Esophagus muscularis mucosa (tissue), 4 donors: ENCODE measurements at places on chromosomes 2 and 18. TPM values are rescaled to one million over a fixed set of nuclear protein-coding genes. Genes with fewer than 3 reads are reported as not detected.
A peak's percentile ranks its signal among the peaks of the same experiment; 100 is the strongest.

DNA sequence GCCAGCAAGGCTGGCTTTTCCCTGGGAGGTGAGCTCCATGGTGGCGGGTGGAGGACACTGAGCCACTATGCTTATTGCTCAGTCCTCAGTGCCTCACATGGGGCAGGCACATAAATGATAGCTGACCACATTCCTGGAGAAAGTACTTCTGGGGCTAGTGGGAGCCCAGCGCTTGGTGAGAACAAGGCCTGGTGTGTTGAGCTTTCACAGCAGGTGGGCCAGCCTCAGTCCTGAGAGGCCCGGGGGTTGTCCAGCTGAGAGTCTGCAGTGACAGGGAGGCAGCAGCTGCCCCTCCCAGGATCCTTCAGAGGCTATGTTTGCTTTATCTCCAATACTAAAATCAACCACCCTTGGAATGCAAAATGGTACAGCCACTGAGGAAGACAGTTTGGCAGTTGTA is 217.7 kb downstream of the ZBTB7C start:
- no peaks in the 10 kb centered on the region for H3K36me3 ChIP-seq
- no peak overlapping the region for H3K27ac ChIP-seq
- DNase-seq = no peak
- H3K4me3 ChIP-seq = no peak overlapping the region
- H3K4me1 ChIP-seq = peaks cover 34% of the 10 kb centered on the region

Gene SERPINB7
- total RNA-seq = not detected

DNA sequence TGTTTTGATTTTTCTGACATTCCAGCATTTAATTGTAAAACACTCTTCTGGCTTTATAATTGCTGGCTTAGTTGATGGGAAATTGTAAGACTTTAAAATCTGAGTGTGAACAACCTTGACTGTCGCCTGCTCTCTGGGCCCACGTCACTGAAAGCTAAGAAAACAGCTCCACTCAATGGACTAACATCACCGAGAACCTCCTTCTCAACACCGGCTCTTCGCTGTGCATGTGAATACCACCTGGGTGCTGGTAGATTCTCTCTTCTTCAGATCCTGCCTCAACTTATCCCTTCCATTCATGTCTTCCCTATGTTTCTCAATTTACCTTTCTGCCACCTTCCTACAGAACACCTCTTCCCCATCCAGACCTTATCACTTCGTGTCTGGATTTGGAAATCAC is 523.1 kb upstream of the ID2 start:
- H3K36me3 ChIP-seq = no peaks in the 10 kb centered on the region
- DNase-seq = peak; percentile 89
- no peaks in the 10 kb centered on the region for H3K4me1 ChIP-seq
- no peaks in the 10 kb centered on the region for H3K27me3 ChIP-seq

- no peak overlapping the region for H3K27ac ChIP-seq
- H3K4me3 ChIP-seq = no peak overlapping the region
- H3K27me3 ChIP-seq = no peaks in the 10 kb centered on the region
- DNase-seq = no peak
- H3K36me3 ChIP-seq = peaks cover 72% of the 10 kb centered on the region
Observed at GRCh38 chr2:152655880-152656279, 61.4 kb downstream of the PRPF40A start.

- no peak for DNase-seq
- peak overlapping the region; percentile 2 for H3K27ac ChIP-seq
- H3K4me1 ChIP-seq = peaks cover 25% of the 10 kb centered on the region
Observed at GRCh38 chr18:10269261-10269660, 185.2 kb upstream of the APCDD1 start.

Gene DPP10
- 3.8 TPM for total RNA-seq

Gene PLB1
- total RNA-seq = 6.6 TPM

GRCh38 chr2:130851624-130852382 is 15.1 kb downstream of the ARHGEF4 start:
- H3K4me1 ChIP-seq = no peaks in the 10 kb centered on the region
- H3K27me3 ChIP-seq = no peaks in the 10 kb centered on the region
- H3K36me3 ChIP-seq = no peaks in the 10 kb centered on the region
- H3K4me3 ChIP-seq = no peak overlapping the region

- peaks cover 8% of the 10 kb centered on the region for H3K4me1 ChIP-seq
- no peak for DNase-seq
- H3K36me3 ChIP-seq = no peaks in the 10 kb centered on the region
- H3K27ac ChIP-seq = no peak overlapping the region
Observed at GRCh38 chr2:41116106-41116797, 664.4 kb upstream of the SLC8A1 start.

Gene CDH20
- total RNA-seq = 0.42 TPM

DNA sequence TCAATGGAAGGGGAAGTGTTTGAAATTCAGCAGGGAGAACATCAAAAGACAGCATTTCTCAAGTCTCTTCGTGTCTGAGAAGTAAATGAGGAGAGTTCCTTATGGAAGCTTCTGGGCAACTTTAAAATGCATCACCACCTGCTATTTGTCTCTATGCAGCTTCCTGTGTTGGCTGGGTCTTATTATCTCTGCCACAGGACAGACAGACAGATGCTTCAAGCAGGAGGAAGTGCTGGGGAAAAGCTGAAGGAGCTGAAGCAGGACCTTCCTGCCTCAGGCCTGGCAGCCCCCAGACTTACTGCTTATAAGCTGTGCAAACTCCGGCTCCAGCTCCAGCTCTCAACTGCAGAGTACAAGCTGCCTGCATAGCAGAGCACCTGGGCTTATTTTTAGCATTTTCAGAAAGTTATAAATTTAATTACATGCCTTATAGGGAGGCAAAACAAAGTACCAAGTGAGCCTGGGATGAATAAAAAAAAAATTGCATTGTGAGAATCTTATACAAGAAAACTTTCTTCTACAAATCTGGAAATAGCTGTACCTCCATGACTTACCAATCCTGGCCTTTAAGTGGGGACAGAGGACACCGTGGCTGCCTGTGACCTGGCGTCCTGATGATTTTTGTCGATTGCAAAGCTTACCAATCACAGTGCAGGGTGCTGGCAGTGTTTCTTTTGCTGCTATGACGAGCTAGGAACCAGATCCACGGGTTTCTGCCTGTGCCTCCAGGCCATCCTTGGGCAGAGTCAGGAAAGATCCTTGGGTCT is 206.3 kb downstream of the SEPTIN10 start:
- no peaks in the 10 kb centered on the region for H3K4me1 ChIP-seq
- H3K4me3 ChIP-seq = no peak overlapping the region
- H3K27me3 ChIP-seq = no peaks in the 10 kb centered on the region

Gene NGEF
- not detected for total RNA-seq

DNA sequence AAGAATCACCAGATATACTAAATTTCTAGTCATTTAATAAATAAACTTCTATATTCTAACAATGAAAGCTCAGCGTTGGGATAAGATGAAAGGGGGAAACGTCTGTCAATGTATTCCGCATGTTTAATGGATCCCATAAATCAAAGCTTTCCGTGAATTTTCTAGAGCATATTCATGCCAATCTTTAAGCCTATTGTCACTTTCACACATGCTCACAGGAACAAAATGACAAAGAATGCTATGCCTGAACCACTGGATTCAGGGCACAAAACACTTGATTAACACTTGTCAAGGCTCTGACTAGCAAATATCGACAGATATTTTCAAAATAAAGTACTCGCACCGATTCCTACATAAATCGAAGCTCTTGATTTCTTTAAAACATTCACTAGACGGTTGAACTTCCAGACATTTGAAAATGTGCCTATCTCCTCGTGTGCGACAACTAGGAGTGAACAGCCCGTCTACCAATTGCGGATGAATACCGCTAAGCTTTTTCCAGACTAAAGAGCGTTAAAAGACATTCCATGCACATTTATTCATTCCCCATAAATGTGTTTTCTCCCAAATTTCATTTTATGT is 1.8 kb downstream of the TLK1 start:
- peaks cover 53% of the 10 kb centered on the region for H3K4me1 ChIP-seq
- no peaks in the 10 kb centered on the region for H3K36me3 ChIP-seq
- peak overlapping the region; percentile 95 for H3K27ac ChIP-seq
- H3K27me3 ChIP-seq = no peaks in the 10 kb centered on the region

Gene CD28
- total RNA-seq = under 0.01 TPM

Gene ACVR1C
- total RNA-seq = 0.06 TPM

Gene FBLN7
- 2.1 TPM for total RNA-seq

Gene TUBA3E
- not detected for total RNA-seq

DNA sequence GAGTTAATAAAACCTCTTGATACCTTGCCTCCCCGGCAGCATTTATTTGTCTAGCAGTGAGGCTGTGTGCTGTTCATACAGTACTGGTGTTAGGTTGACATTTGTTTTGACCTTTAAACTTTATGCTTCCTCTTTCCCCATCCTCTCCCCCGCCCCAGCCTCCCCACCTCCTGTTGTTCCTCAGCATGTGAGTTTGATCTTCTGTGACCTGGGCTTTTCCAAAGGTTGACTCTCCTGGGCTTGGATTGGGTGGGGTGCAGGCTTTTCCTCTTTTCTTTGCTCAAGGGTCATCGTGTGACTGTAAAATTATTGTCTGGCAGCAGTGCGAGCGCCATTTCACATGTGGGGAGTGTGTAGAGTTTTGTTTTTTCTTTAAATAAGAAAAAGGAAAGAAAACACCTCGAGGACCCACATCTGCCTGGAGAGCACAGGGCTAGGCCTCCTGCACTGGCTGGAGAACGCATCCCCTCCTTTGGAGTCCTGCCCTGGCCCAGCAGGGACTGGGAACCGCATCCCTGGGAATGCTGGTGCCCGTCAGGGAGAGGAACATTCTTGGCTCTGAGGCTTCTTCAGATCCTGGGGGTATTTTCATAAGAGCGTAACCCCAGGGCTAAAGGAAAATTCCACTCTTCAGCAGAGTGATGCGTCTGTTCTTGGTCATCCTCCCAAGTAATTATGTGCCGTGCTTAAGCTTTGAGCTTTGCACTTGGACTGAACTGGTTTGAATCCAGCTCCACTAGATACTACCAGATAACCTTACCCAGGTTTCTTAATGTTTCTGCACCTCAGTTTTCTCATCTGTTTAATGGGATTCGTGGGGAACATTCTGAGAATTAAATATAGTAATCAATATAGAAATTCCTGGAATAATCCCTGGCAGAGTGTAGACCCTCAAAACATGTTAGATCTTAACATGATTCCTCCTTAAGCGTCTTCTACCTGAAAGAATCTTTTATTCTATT is 91.5 kb downstream of the SETBP1 start:
- DNase-seq = no peak
- no peaks in the 10 kb centered on the region for H3K27me3 ChIP-seq
- H3K4me3 ChIP-seq = no peak overlapping the region
- no peaks in the 10 kb centered on the region for H3K36me3 ChIP-seq
- H3K4me1 ChIP-seq = peaks cover 63% of the 10 kb centered on the region

Gene IGFBP5
- 1,471 TPM for total RNA-seq

DNA sequence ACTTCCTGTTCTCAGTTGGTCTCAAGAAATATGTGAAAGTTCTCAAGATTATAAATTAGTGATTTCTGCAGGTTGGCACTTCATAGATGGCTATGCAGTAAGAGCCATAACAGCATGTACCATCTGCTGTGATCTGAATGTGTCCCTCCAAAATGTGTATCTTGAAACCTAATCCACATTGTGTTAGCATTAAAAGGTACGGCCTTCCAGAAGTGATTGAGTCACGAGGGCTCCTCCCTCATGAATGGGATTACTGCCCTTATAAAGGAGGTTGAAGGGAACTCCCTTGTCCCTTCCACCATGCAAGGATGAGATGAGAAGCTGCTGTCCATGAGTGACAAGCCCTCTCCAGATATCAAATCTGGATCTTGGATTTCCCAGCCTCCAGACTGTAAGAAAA is 45.0 kb downstream of the METTL4 start:
- DNase-seq = no peak
- H3K4me1 ChIP-seq = no peaks in the 10 kb centered on the region
- no peaks in the 10 kb centered on the region for H3K36me3 ChIP-seq
- H3K4me3 ChIP-seq = no peak overlapping the region

Gene POTEI
- not detected for total RNA-seq

- H3K4me3 ChIP-seq = no peak overlapping the region
- no peak overlapping the region for H3K27ac ChIP-seq
- no peak for DNase-seq
- no peaks in the 10 kb centered on the region for H3K36me3 ChIP-seq
- H3K27me3 ChIP-seq = no peaks in the 10 kb centered on the region
- peaks cover 30% of the 10 kb centered on the region for H3K4me1 ChIP-seq
Observed at GRCh38 chr18:10242936-10243680, 211.3 kb upstream of the APCDD1 start.

DNA sequence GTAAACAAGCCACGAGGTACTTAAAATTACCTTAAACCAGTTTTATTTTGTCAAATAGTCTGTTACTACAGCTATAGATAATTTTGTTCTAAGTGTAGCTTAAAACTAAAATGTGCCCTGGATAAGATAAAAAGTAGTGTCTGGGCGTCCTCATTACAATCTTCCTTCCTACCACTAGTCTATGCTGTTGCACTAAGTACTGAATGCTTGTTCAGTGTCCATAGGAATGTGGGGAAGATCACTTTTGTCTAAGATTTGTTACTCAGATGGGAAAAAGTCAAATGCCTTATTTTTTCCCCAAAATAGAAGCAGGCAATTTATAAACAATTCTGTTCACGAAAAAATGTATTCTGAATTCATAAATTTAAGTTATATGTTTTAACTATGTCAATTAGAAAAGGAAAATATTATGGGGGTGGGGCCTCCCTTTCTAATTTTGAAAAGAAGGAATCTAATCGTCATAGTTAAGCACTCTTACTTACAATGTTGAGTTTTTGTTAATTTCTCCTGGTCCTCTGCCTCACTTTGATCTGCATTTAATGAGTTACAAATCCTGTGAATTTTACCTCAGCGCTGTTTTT is 140.4 kb upstream of the VRK2 start:
- no peak overlapping the region for H3K27ac ChIP-seq
- H3K4me1 ChIP-seq = no peaks in the 10 kb centered on the region
- H3K4me3 ChIP-seq = no peak overlapping the region
- H3K36me3 ChIP-seq = no peaks in the 10 kb centered on the region
- DNase-seq = no peak

Gene CRYGD
- not detected for total RNA-seq

DNA sequence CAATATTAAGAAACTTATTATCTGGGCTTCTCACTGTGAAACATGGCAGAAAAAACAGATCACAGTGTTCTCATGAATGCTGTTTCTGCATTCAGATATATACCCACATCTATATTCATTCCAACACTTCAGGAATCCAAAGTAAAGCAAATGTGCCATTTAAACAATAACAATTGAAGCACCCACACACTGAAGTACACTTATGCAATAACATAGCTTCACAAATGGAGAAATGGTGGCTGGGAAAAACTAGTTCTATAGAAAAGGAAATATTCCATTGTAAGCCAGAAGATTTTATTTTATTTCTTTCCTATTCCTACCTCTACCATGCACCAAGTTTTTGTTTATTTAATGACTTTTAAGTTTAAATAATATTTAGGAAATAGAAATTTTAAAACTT is 111.9 kb downstream of the DPP4 start:
- DNase-seq = no peak
- no peak overlapping the region for H3K27ac ChIP-seq
- H3K36me3 ChIP-seq = no peaks in the 10 kb centered on the region
- H3K27me3 ChIP-seq = no peaks in the 10 kb centered on the region
- no peaks in the 10 kb centered on the region for H3K4me1 ChIP-seq

Gene ESCO1
- total RNA-seq = 14.6 TPM

Gene FAM124B
- 2.3 TPM for total RNA-seq

DNA sequence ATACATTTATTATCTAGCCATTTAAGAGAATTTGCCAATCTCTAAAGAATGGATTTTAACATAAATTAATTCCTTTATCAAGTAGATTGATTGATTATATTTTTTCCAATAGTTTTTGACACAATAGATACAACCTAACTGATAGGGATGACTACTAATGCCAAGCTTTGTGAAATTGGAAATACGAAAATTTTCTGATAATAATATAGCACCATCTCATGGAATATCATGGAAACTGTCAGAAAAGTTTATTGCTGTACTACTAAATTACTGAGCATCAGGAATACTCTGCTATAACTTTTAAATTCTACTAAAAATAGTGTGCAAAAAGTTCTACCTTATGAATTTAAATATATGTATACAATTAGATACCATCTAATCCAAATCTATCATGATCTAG is 101.8 kb upstream of the MAP2 start:
- no peak for DNase-seq
- H3K4me3 ChIP-seq = no peak overlapping the region
- no peaks in the 10 kb centered on the region for H3K27me3 ChIP-seq
